ENCODE measurements at places on chromosomes 4 and X.

DNA sequence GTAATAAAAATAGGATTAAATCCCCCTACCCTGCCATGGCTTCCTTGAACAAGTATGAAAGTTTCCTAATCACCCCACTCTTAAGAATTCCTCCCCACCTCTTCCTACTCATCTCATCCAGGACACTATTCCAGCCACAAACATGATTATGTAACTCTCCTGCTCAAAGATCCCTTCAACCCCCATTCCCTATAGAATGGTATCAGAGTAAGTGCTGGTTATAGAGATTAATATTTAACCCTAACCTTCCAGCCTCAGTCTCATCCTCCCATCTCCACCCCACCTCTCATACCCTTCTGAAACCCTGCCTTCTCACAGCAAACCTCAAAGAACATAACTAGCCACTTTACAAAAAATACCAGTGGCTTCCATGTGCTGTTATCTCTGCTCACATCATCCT is 155.1 kb downstream of the PPP3CA start:
- DNase-seq, result no peak

- no peak for DNase-seq
Measured at GRCh38 chr4:113449410-113449974, 312.0 kb downstream of the CAMK2D start.

- no peak for DNase-seq
Measured at GRCh38 chrX:140508958-140509357, 4.1 kb upstream of the SOX3 start.

DNA sequence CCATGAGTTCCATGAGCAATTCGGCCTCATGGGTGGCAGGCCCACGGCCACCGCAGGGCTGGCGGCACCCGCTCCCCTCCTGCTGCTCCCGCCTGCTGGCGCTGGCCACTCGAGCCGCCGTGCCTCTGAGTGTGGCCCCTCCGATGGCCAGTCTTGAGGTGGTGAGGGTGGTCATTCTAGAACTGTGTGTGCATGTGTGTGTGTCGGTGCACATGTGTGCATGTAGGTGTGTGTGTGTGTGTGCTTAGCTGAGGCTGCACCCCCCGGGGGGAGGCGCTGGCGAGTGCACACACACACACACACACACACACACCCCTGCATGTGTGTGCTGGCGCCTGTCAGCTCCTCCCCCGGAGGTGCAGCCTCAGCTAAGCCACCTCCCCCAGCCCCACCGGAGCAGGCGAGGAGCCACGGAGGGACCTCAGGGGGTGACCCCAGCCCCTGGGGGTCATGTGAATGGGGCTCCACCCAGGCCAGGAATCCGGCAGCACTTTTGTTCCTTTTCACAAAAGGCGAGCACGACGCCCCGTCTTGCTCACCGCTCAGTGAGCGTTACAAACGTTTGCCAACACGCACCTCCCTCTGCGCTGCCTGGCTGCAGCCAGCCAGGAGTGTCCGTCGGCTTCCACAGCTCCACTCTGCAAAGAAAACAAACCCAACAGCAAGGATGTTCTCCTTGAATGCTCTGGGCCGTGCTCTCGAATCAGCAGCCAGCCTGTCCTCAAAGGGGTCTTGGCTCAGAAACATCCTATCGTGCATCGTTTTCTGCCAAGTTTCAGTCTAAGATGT is 29.9 kb downstream of the FGFRL1 start:
- peak; percentile 55 for DNase-seq

DNA sequence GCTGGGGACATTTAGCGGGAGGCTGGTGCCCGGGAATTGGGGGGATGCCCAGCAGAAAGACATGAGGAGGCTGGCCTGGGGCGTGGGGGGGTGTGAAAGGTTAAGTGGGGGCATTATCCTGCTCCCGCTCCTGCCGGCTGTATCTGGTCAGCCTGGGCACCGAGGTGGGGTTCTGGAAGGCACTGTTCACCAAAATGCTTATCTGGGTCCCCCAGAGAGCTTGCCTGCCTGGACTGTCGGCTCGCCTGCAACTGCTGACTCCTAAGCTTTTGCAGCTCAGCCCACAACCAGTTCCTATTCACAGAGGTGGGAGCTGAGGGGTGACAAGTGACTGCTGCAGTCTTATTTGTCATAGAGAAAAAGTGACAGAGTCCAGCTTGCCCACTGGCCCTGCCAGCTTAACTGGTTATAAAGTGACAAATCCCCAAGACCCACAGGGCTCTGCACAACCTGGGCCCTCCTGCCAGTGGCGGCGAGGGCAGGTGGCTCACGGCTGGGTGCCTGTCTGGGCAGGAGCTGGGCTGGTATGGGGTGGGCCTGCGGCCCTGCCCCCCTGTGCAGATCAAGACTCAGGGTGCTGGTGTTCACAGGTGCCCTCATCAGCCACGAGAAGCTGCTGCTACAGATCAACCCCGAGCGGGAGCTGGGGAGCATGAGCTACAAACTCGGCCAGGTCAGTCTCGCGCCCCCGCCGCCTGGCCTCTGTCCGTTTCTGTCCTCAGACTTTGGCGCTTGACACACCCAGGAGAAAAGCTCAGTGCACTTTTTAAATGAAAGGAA is 23.7 kb upstream of the MSANTD1 start:
- no peak for DNase-seq

DNA sequence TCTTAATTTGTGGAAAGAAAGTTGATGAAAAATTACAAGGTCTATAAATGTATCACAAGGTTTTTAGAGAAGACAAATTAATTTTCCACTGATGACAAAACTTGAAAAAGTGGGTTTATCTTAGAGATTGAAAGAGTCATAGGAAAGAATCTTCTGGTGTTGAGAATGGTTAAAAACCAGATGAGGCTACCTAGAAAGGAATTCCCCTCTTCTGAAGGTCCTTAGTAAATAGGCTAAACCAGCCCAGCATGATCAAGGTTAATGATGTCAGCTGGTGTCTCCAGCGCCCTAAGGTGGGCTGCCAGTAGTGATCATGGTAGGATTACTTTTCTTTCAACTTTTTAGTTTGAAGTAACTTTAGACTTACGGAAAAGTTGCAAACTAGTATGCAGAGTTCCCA is 71.8 kb upstream of the PGRMC2 start:
- DNase-seq, result no peak

- DNase-seq, result no peak
Measured at GRCh38 chr4:534576-535151, 35.7 kb downstream of the PIGG start.

GRCh38 chrX:40243755-40244515 is 146.2 kb upstream of the BCOR start:
- DNase-seq, result peak; percentile 9

DNA sequence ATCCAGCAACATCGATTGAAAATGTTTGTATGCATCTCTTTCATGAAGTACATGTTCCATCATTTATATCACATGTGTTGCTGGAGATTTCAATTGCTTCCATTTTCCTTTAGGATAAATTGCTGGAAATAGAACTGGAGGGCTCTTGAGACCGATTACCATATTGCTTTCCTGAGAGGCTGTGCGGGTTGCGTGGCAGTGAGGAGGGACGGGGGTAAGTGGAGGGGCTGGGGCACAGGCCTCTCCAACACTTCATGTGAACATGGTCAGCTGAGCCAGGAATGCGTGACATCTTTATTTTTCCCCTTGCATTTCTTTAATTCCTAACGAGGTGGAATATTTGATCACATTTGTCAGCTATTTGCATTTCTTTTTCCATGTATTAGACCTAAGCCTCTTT is 144.6 kb downstream of the TBL1X start:
- no peak for DNase-seq

DNA sequence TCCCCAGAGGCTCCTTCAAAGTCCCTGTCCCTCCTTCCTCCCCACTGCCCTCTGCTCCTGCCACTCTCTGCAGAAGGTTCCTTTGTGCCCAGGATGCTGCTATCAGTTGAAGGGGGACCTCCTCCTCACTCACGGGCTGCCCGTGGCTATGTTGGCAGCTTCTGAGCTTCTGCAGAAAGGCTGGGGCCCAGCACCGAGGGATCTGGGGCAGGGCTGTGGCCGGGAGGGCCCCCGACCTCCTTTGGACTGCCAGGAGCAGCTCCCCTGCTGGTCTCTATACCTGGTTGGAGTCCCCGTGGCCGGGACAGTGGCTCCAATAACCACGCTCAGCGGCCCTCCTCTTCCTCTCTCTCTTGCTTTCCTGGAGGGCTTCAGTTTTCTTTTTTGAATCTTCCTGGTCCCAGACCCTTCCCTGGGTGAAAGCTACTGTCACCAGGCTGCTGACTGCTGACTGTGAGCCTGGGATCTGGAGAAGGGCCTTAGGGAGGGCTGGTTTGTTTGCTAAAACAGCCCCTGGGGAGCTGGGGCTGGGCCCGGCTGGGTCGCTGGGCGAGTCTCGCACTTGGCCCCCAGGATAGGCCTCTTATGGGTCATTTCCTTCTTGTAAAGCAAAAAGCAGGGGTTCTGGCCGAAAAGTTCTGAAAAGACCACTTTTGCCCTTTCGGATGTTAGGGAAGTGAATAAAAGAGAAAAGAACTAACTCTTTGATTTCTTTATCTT is 46.9 kb downstream of the SORCS2 start:
- no peak for DNase-seq

DNA sequence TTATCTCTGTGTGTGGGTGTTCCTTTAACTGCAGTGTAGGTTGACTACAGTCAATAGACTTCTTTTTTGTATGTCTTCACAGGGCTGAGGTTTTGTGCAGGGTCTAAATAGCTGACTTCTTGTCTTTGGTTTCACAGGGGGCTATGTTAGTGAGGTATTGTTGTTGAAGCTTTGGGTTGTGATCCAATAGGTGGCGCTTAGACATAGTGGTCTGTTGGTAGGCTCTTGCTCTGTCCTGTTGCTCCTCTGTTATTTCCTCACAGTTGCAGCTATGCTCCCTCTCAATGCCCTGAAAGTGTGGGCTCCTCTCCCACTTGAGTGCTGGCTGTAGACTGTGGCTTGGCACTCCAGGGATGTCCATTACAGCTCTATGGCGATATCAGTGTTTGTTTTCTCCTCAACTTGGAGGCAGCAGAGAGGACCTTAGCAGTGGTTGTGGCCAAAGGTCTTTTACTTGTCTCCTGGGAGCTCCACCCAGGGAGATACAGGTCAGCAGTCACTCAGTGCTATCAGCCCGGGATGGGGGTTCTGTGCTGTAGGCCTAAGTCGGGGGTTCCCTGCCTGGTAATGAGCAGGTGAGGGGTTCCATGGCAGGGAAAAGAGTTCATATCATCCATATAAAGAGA is 14.0 kb downstream of the POF1B start:
- DNase-seq, result no peak

DNA sequence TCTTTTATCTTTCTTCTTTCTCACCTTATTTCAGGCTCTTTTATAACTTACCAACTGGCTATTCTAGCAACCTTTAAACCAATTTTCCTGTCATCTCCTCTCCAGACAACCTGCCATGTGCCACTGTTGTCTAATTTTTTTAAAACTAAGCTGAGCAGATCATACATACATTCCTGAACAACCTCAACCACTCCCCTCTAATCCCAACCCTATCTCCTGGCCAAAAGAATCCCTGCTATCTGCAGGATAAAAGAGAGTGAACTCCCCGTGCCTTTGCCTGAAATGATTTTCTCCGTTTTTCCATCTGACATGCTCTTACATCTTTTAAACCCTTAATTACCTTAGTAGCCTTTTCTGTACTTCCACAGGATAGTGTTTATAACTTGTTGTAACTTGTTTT is 35.5 kb downstream of the DCUN1D4 start:
- DNase-seq, result no peak

GRCh38 chr4:22428441-22428840 is 87.4 kb downstream of the ADGRA3 start:
- no peak for DNase-seq

- no peak for DNase-seq
Measured at GRCh38 chr4:62912531-62912930, 1496.7 kb downstream of the TECRL start.

GRCh38 chr4:146442801-146443200 is 78.9 kb downstream of the SLC10A7 start:
- DNase-seq, result peak; percentile 69

DNA sequence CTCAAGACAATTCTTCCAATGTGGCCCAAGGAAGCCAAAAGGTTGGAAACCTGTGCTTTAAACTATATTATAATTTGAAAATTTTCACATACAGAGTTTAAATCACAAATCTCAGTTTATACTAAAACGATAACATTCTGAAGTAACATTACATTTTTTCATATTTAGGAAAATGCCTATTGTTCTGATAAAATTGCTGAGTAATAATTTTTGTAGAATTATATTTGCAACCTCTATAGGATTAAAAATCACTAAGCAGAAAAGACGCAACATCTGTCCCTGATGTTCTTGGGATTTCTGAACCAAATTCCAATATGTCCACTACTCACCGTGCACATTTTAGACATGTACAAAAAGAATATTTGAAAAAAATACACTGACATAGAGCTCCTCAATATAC is 10.5 kb downstream of the ZNF732 start:
- DNase-seq, result no peak

GRCh38 chr4:147510962-147511668 is 30.2 kb downstream of the EDNRA start:
- peak; percentile 78 for DNase-seq

DNA sequence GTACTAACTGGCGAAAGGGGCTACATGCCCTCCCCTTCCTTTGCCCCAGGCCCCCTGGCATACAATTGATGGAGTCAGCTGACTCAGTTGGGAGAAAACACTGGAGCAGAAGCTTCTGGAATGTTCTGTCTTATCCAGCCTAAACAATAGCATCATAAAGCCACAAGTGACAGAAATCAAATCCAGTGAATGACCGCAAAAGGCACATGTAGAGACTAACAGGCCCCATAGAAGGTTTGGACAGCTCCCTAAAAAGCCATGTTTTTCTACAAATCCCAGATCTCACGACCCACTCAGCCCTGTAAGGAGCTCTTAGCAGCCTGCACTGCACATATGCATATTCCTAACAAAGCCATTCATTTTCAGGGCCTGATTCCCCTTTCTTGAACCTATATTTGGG is 25.1 kb downstream of the SCARB2 start:
- no peak for DNase-seq

GRCh38 chr4:128858879-128859671 is 49.6 kb downstream of the JADE1 start:
- peak; percentile 88 for DNase-seq

GRCh38 chrX:115233497-115234455 is at the start of gene LRCH2:
Gene LRCH2, minus strand, starts transcription at chrX:115234096. Its CDS starts 55 bp downstream, at chrX:115234041.
- peak; percentile 57 for DNase-seq

DNA sequence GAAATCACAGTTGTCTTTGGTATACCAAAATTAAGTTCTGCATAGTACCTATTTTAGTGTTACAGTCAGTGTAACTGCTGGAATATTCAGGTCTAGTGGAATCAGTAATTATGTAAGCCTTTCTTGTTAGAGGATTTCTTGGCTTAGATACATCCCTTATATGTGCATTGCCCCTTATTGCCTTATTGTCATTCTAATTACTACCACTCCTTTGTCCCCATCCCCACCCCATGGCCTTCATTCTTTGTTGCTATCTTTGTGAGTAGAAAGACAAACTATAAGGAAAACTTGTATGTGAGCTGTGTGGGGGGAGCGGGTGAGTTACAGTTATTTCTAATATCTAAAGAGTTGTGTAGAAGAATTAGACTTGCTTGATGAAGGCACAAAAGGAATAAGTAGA is 36.9 kb upstream of the RPA4 start:
- DNase-seq, result no peak

DNA sequence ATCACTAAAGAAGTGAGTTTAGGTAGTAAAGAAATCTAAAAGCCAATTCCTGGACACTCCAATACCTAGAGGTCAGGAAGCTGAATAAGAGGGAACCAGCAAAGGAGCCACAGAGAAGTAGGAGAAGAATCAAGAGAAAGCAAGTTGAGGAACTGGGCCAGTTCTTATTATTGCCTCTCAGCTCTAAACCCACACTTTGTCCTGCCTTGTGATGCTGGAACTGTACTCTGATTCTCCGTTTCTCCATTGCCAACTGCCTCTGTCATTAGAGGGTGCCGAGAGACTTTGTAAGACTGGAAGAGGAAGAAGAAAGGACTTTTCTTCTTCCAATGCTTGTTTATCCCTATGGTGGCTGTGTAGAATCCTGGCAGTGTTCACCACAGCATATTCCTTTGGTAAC is 38.6 kb downstream of the NSUN7 start:
- no peak for DNase-seq

GRCh38 chr4:178140326-178140915 is 698.2 kb upstream of the AGA start:
- no peak for DNase-seq
